ENCODE measurements at places on chromosomes 2 and 18.

DNA sequence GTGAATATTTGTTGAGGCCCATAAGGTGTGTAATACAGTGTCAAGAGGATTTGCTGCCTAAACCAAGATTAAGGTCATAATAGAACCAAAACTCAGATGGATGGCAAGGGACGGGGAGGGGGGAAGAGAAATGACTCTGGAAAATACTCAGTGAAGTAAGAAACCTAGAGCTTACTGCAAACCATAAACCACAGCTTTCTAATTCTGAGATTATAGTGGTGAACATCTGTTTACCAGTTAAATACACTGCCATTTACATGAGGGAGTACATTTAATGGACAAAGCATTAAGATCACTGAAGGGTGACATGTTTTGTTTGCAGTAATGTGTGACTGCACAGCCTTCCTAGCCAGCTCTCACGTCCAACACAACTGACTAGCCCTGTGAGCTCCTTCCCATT is 19.8 kb downstream of the EVX2 start:
- DNase-seq = no peak

GRCh38 chr2:241451840-241452506 is 56.4 kb downstream of the STK25 start:
- no peak for DNase-seq

GRCh38 chr18:53715243-53715853 is 509.1 kb downstream of the MBD2 start:
- no peak for DNase-seq

GRCh38 chr2:128305555-128306080 is 13.1 kb downstream of the HS6ST1 start:
- no peak for DNase-seq

GRCh38 chr2:8058652-8059051 is 623.2 kb upstream of the ID2 start:
- DNase-seq = no peak

DNA sequence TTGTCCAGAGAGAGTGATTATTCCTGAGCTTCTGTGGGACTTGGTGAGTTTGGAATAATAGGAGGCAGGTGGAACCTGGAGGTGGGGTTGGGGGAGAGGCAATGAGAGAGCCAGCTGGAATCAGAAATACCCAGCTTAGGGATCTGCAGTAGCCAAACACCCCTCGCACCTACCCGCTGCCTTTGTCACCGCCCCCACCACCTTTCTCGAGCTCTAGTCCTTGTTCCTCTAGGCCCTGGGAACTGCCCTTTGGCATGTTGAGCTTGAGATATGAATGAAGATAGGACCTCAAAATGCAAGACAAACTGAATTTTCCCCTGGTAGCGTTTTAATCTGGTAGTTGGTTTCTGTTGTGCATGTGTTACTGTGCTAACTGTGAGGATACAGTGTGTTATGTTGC is 242.9 kb downstream of the PTPRM start:
- no peak for DNase-seq

DNA sequence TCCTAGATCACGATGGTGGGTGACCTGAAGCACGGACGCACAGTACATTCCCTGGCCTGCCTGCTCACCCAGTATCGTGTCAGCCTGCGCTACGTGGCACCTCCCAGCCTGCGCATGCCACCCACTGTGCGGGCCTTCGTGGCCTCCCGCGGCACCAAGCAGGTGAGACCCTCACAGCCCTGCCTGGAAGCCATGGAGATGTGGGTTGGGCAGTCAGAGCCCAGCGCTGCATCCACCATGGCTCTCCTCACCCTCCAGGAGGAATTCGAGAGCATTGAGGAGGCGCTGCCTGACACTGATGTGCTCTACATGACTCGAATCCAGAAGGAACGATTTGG is 20.3 kb downstream of the SLC30A3 start:
- DNase-seq = no peak

DNA sequence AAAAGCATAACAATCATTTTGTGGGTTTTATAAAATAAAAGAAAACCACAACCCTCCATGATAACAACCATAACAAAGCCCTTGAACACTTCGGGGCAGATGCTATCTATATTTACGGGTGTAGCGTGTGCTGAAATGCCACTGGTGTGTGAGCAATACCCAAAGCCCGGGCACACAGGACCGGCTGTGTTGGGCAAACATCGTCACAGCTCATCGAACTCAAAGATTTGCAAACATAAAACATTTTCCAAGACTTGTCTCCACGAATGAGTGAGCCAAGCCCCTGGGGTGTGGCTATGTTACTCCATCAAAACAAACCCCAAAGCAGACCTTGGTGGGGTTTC is 290.2 kb downstream of the LPIN1 start:
- no peak for DNase-seq

DNA sequence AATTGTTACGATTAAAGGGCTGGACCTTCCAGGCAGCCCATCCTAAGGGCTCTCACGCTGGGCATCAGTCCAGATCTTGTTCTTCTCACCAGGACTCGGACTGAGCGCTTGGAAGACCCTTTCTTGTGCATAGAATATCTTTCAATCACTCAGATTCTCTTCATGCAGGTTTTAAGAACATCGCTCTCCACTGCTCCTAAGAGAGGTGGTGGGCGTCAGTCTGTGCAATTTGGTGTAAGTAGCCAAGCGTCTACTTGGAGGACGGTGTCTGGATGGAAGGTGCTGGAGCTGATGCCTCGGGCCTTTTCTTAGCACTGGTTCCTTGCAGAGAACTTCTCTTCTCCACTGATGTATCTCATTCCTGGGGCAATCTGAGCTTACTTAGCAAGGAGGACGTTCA is 68.7 kb downstream of the ASB1 start:
- DNase-seq = no peak

DNA sequence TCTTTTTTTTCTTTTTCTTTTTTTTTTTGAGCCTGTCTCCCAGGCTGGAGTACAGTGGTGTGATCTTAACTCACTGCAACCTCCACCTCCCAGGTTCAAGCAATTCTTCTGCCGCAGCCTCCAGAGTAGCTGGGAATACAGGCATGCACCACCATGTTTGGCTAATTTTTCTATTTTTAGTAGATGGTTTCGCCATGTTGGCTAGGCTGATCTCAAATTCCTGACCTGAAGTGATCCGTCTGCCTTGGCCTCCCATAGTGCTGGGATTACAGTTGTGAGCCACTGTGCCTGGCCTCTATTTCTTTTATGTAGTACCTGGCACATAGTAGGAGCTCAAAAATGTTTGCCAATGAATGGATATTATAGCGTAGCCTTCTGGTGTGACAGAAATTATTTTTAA is 6.8 kb upstream of the CFLAR start:
- DNase-seq = no peak

- DNase-seq = no peak
Measured at GRCh38 chr18:37571266-37571665, 5.7 kb upstream of the CELF4 start.

GRCh38 chr2:20592106-20593071 is 58.5 kb downstream of the HS1BP3 start:
- DNase-seq = no peak

- no peak for DNase-seq
Measured at GRCh38 chr2:72755647-72756423, 70.0 kb downstream of the EXOC6B start.

DNA sequence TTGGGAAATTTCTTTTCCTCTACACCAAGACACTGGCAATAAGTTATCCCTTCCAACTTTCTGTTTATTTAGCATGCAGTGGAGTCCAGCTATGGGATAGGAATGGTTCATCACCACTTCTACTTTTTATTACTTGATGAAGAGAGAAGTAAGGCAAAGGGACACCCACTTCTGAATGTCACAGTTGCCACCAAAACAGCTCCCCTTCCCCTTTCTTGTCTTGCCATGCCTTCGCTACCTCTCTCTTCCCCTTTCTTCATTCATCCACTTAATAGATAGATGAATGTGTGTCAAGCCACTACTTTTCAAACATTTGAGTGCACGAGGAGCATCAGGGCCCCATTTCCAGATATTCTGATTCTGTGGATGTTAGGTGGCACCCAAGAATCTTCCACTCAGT is 59.6 kb downstream of the KCTD18 start:
- no peak for DNase-seq

DNA sequence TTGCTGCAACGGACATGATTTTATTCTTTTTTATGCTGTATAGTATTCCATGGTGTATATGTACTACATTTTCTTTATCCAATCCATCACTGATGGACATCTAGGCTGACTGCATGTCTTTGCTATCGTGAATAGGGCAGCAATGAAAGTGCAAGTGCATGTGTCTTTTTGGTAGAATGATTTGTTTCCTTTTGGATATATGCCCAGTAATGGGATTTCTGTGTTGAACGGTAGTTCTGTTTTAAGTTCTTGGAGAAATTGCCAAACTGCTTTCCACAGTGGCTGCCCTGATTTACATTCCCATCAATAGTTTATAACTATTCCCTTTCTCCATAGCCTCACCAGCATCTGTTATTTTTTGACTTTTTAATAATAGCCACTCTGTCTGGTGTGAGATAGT is 99.7 kb upstream of the CRIM1 start:
- no peak for DNase-seq

- DNase-seq = no peak
Measured at GRCh38 chr2:237876532-237876931, 17.1 kb downstream of the RAMP1 start.
